Mammary epithelial cell (primary cell): ENCODE measurements at places on chromosomes 3 and 15.

DNA sequence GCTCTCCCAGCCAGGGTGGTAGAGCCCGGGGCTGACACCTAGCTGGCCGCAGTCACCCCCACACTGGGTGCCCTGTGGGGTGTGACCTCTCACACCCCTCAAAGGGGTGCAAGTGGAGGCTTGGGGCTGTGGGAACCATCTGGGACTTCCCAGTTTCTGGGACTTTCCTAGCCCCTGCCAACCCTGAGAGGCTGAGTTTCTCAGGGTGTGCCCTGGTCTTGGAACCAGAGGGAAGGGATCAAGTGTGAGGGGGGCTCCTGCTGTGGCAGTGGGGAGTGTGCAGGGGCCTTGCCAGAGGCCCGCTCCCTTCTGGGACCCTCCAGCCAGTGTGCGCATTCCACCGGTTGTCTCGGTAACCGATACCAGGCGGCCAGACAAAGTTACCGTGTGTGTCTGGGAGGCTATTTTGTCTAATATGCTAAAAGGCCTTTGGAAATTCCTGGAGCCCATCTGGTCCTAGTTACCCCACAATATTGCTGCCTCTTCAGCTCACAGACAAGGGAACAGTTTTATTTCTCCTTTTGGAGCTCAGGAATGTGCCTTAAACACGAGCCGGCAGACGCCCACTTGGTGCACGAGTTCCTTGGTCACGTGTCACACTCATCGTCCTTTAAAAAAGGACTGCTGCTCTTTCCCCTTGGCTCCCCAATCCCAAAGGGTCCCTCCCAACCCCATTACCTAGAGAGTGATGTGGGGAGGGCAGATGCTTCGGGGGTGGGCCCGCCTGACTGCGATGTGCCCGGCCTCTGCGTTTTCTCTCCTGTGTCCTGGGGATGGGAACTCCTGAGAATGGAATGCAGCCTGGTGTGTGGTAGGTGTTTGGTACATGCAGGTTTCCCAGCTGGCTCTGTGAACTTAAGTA lies 33.2 kb downstream of the HDAC11 start:
- DNase-seq: no peak

DNA sequence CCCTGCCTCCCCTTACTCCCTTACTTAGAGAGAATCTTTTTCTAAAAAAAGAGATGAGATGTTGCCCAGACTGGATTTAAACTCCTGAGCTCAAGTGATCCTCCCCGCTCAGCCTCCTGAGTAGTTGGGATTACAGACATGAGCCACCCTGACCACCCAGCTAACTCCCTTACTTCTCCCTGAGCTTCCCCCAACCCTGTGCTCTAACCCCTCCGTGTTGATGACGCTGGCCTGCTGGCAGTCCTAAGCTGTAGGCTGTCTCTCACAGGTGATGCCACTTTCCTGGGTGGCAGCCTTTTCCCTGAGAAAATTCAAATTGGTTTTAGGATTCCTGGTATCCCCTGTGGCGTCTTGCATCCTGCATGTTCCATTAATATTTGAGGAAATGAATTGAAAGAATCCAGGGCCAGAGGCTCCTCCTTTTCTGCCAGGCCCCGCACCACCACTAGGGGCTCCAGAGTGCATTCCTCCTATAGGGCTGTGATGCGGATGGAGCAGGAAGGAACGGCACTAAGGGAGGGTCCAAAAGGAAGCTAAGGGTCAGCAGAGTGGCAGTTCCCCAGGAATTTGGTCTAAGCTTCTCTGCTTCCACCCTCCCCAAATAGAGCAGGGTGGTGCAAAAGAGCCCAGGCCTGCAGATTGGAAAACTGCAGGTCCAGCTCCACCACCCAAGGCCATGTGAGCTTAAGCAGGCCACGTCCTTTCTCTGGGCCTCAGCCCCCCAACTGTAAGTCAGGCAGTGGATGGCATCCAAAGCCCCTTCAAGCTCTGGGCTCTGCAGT lies 101.1 kb downstream of the DAPK2 start:
- peak; percentile 61 for DNase-seq

DNA sequence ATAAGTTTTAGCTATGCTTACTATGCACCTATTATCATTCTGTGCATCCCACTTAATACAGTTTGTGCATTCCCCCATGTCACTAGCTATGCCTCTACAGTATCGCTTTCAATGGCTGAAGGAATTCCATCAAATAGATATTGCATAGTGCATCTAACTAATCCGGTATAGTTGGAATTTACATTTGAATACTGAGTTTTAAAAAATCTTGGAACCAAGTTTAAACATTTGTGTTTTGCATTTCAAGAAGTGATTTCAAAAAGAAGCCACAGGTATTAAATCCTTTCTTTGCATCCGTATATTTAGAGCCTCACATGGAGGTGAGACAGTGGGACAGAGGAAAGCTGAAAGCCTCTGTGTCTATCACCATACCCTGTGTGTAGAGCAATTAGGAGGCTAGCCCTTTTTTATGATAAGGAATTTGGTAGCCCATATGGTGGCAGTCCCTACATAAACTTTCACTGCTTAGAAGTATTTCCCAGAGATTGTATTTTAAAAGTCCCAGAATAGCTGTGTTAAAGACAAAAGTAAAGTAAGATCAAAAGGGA lies 960.2 kb upstream of the CFAP20DC start:
- no peak for DNase-seq

DNA sequence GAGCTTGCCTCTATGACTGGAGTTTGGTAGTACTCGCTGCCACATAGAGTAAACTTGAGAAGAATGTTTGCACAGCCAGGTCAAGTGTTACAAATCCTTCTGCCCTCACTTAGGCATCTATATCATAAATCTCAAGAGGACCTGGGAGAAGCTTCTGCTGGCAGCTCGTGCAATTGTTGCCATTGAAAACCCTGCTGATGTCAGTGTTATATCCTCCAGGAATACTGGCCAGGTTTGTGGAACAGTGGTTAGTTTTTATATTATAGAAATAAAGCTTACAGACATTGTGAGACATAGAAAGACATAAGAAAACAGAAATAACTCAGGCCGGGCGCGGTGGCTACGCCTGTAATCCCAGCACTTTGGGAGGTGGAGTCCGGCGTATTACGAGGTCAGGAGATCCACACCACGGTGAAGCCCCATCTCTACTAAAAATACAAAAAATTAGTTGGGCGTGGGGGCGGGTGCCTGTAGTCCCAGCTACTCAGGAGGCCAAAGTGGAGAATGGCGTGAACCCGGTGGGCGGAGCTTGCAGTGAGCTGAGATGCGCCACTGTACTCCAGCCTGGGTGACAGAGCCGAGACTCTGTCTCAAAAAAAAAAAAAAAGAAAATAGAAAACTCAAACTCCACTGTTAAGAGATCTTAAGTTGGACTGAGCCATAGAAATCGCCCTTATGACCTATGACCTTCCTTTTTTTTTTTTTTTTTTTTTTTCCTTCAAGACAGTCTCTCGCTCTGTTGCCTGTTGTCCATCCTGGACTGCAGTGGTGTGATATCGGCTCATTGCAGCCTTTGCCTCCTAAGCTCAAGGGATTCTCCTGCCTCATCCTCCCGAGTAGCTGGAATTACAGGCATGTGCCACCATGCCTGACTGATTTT lies 2.2 kb downstream of the RPSA start:
- DNase-seq: no peak

DNA sequence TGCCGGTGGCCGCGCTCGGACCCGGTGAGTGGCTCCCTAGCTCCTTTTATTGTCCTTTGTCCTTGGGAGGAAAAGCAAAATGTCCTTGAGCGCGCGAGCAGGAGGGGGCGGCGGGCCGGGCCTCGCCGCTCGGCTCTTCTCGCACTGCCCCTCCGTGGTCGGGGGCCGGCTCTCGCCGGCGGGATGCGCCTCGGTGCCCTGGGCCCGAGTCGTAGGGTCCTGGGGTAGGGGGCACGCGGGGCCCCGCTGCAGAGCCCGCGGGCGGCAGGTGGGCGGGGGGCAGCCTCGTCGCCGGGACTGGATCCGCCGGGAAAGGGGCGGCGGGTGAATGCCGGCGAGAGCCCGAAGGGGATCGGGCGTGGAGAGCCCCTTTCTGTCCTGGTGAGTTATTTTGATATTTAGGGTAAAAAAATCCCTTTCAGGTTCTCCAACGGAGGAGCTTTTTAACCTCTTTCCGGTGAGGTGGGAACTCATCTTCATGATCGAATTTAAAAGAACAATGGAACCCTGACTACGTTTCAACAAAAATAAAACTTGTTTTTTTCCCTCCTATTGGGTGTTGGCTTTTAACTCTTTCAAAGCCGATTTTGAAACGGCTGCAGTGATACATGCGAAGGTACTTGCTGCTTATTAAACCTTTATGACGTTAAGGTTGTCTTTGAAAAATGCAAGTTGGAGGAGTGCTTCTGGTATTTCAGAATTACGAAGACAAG lies 16.8 kb upstream of the CHD2 start:
- no peak for DNase-seq

DNA sequence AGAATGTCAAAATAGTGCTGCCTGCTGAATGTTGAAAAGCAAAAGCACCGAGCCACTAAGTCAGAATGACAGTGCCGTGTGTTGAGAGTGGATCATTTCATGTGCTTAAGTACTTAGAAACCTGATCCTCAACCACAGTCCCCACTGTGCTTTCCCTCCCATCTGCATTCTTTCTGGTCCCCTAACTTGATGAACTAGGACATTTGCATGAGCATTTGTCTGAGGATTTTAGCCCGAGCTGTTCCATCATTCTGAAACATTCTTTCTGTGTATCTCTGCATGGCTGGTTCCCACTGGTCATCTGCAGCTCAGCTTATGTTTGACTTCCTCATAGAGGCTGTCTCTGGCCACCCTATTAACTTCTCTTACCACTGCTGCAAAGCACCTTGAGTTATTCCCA lies 42.0 kb downstream of the SST start:
- DNase-seq: no peak
